Anterior cingulate cortex (tissue), 58 donors: ENCODE measurements at places on chromosomes 2 and 18.

DNA sequence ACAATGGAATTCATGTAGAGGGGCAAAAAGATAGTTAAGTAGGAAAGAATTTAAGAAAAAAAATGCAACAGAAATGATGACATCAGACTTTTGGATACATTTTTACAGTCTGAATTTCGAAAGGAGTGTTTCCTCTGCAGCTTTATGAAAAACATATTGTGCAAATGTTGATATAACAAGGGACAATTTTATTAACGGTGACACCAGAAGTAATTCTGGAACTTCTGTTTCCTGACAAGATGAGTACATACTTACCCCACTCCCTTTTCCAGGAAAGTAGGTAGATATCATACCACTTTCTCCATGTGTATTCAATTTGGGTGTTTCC, 369.6 kb downstream of the FBXO15 start:
- no peak for DNase-seq

DNA sequence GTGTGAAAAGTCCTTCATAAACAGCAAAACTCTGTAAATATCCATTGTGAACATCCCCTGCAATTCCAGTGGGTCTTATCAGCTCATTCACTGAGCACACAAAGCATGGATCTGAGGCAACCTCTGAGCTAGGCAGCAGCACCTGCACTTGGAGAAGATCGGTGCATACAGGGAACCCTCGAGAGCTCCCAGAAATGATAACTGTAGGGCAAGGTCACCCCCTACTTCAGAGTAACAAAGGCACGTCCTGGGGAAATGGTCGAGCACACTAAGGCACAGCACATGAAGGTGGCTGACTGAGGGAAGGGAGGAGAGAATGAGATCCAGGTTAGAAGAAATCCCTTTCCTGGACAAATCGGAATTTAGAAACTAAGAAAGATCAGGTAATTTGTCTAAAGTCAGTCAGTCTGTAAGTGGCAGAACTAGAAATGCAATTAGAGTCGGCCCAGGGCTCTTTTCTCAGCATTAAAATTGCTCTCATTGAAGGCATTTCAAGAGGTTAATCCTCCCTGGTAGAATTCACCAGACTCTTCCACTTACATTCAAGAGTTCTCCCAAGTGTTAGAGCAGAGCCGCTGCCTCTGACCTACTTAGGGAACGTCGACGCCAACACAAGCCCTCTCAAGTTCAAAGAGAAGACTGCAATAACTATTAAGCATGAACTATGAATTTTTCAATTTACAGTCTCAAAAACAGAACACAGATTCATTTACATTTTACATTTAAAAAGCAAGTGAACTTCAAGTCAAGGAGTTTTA, 45.9 kb downstream of the PXDN start:
- no peak for DNase-seq

DNA sequence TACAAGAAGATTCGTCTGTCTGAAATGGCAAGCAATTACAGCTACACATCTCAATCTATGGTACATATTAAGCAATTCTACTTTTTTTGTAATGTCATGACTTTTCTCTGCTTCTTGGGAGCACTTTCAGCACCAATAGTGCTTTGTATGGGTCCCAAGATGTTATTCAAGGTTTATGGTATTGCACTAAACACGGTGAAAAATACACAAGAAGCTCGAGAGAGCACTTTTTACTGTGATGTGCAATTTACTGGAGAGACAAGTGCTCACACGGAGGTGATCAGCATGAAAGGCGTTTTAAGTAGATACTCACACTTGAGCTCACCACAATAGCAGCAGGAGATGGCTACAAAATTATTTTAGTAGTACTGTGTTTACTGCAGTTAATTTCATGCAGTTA, 783.6 kb downstream of the CBLN2 start:
- no peak for DNase-seq

DNA sequence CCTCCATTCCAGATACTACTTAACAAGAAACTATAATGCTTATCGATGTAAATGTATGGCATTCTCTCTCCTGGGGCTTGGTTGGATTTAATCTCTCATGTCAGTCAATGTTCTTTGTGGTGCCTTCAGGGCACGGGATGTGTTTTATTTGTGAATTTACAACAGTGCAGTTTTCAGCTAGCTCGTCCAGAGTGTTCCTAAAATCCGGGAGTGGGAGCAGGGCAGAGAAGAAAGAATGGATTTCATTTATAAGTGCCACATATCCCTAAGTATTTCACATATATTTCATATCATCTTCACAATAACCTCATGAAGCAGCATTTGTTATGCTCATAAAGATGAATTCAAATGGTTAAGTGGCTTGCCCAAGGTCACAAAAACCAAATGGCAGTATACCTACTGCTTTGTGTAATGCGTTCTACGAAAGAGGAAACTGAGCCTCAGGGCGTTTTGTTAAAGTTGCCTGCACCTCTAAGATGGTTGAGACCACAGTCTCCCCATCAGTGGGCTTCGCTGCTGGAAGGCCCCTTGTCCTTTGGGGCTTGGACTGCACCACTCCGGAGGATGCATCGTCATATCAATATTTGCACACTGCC, 134.7 kb upstream of the MGAT5 start:
- DNase-seq: no peak

DNA sequence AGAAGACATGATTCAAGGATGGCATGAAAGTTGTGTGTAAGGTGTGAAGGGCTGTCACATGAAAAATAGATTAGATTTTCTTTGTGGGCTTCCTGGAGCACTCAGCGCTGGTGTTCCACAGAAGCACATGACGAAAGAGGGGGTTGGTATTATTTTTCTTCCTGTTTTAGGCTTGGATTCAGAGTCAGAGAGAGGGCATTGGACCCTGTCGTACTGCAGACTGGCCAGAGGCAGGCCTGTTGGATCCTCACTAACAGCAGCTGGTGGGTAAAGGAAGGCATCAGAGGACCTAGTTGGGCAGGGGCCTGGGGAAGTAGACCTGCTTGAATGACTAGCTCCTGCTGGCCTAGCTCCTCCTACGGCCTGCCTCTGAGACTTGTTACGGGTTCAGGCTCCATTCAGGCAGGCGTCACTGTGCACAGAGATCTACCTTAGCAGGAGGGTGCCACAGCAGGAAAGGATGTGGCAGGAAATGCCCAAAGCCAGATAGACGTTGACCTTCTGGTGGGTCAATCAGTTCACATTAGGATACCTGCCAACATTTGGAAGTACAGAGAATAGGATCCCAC, 13.1 kb downstream of the CTLA4 start:
- DNase-seq: no peak

- no peak for DNase-seq
Measured at GRCh38 chr2:118913131-118913802, 28.7 kb upstream of the MARCO start.

GRCh38 chr2:152534460-152535135, 182.7 kb downstream of the PRPF40A start:
- no peak for DNase-seq

DNA sequence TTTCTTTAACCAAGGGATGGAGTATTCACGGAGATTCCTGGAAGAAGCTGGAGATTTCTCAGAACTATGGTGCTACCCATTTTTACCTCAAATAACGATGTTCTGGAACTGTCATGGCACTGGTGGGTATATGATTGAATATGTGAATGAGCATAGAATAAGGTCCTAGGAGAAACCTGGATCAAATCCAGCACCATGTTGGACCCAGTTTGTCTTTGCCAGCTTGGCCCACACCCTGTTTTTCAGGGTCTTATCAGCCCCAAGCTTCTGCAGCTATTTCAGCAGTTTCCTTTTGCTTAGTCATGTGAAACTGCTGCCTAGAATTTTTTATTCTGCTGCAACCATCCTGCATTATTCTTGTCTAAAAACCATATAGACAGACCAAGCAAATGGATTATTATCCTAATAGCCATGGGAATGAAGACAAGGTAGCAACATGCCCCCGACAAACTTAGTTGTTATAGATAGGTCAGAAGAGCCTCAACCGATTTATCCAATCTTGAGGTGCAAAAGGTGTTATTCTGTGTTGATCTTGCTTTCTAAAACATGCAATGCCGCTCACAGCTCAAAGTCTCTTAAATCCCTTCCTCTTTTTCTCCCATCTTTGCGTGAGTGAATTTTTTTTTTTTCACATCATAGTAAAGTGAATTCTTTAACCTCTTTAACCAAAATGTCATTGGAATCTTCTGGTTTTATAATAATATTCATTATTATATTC, 133.6 kb downstream of the PRPF40A start:
- no peak for DNase-seq

- no peak for DNase-seq
Measured at GRCh38 chr18:47754311-47755101, 176.0 kb downstream of the SMAD2 start.

DNA sequence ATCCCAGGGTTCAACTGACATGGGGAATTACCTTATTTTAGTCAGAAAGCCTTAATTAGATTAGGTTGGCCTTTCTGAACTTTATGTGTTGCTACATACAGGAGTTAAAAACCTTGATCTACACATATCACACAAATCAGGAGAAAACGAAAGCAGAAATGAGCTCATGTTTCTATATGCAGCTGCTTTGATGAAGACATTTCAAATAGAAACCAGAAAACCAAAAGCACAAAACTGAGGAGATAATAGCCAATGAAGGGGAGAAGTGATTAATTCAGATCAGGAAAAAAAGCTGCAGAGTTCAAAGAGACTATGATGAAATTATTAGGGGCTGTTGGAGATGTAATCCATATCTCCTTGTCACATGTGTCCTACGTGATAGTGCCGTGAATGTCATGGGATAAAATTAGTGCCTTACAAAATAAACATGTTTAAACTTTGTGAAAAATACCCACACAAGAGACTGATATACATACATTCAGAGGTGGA, 255.0 kb downstream of the CAMKMT start:
- no peak for DNase-seq

DNA sequence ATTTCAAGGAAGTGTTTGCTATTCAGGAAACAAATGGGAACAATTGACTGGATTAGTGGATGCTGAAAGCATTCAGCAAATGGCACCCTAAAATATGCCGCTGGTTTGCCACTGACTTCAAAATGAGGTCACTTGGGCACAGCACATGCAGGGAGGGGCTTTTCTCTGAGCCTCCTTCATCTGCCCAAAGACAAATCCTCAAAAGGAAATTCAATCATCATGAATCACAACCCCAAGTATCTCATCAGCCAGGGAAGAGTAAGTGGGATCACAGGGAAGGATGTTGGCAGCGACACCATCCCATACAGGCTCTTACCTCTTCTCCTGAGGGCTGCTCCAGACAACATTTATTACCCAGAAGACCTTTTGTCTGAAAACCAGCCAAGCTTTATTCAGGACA, 14.4 kb upstream of the SP140L start:
- DNase-seq: no peak

DNA sequence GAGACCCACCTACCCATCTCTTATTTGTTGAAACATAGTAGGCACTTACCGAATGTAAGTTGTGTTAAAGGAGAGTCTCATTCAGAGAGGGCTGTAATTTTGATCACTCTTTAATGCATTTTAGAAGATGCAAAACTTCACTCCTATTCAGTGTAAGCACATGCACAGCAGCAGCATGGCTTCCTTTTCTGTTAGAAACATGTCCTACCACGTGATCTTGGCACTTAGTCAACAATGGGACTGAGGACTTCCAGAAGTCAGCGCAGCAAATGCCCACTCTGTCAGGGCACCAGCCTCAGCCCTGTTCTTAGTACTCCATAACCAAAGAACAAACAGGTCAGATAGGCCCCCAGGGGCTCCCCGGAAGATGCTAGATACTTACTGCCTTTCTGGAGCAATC, 456.5 kb downstream of the METTL4 start:
- DNase-seq: no peak

GRCh38 chr2:27559228-27559627, 23.6 kb upstream of the ZNF512 start:
- DNase-seq: no peak
